ENCODE measurements at places on chromosomes 3 and 15.
A peak's percentile ranks its signal among the peaks of the same experiment; 100 is the strongest.

DNA sequence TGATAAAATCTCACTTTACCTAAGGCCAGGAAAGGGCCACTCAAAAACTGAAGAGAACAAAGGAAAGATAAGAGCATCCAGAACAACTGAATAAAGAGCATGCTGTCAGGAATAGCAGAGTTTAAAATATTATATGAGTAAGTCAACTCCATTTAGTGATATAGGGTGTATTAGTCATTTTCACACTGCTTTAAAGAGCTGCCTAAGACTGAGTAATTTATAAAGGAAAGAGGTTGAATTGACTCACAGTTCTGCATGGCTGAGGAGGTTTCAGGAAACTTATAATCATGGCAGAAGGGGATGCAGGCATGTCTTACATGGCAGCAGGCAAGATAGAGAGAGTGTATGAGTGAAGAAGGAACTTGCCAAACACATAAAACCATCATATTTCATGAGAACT is 778.0 kb upstream of the NECTIN3 start:
- DNase-seq: no peak

- DNase-seq: no peak
Measured at GRCh38 chr3:25768851-25769250, 14.4 kb downstream of the NGLY1 start.

GRCh38 chr15:89401631-89402517 is 67.2 kb upstream of the POLG start:
- no peak for DNase-seq

DNA sequence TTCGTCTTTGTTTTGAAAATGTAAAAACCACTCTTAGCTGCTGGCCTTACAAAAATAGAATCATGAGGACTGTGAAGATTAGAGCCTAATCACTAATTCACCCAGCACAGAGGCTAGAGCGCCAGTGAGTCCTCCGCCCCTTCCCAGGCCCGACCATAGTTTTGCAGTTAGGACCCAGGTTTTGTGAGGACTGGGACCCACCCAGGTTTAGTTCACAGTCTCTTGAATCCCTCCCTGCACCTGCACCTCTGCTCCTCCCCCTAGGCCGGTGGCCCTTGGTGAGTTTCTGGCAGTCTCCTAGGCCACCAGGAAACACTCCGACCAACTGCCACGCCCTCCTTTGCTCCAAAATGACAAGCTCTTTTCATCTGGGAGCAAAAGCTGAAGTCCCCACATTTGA is 136.0 kb upstream of the CCDC54 start:
- no peak for DNase-seq

DNA sequence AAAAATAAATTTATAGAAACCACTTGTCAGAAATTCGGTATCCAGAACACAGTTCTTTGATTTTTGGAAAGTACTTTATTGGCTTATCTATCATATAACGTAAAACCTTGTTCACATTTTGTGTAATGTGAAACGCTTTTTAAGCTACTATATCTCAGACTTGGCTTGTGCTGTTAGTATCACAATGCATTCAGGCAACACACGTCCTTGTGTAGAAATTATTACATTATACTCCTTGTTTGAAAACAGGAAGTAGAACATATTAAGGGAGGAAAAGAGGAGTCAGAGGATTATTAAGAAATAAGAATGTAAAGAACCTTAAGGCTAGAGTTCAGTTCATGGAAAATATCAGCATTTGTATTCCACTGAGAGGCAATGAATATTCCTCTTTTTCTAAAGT is 1.6 kb downstream of the DNAJC13 start:
- peak; percentile 26 for DNase-seq

DNA sequence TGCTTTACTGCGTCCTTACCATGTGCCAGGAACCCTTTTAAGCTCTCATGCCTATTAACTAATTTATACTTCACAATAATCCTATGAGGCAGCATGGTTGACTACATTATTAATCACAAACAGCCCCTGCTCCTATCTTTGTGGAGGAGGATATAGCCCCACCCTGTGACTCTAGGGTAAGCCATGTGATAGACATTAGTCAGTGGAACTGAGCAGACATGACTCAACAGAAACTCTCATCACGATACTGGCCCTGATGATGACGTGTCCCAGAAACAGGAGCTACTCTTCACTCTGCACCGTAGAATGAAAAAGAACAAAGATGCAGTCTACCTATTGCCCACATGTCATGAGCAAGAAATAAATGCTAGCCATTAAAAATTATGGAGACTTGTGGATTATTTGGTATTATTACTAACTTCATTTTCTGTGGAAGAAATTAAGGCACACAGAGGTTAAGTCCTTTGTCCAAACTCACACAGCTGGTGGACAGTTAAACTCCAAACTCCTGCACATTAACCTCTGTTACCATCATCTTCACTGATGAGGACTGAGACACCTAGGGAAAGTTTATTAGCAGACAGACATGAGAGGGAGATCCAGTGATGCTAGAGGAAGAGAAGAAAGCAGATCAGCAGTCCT is 51.2 kb downstream of the CFAP20DC start:
- DNase-seq: no peak

DNA sequence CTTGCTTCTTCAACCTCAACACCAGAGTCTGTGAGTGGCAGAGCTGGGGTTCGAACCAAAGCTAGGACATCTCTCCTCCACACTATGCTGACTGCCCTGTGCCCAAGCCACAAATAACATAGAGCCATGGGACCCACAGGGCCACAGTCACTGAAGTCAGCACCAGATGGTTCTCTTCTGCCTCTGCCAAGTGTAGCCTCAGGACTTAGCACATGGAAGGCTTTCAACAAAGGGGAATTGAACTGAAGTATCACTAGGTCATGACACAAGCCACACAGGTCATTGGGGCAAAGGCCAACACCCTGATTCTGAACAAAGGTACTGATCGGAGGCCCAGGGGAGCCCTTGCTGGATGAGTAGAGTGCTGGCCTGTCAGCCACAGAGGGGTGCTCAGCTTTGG is 83.6 kb downstream of the BDH1 start:
- DNase-seq: no peak

- no peak for DNase-seq
Measured at GRCh38 chr15:92885224-92886041, 14.7 kb upstream of the CHD2 start.

Measured in bone marrow (tissue), 2 donors.